Activated B cell treated with CpG ODN at 0.5 μM for 24 hours (primary cell): ENCODE measurements at places on chromosomes 3 and 15. TPM values are rescaled to one million over a fixed set of nuclear protein-coding genes. Genes with fewer than 3 reads are reported as not detected.
A peak's percentile ranks its signal among the peaks of the same experiment; 100 is the strongest.

DNA sequence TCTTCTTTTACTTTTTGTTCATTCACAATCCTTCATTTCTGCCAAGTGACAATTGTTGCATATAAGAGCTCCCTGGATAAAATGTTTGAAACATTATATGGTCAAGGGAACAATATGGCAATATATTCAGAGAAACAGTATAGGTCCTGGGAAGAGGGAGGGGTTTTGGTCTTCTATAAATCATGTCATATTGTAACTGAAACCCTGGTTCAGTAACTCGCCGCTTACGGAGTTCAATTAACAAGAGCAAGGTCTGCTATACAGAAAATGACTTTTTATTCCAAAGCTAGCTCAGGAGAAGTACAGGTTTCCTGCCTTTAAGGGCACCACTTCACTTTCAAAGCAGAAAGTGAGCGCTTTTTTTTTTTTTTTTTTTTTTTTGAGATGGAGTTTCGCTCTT lies 522.1 kb upstream of the TGFBR2 start:
- no peak for DNase-seq

PODXL2 gene
- total RNA-seq = 3.3 and 3.7 TPM in 2 replicates

- no peak for DNase-seq
Observed at GRCh38 chr3:186097317-186097662, 11.6 kb downstream of the ETV5 start.

DNA sequence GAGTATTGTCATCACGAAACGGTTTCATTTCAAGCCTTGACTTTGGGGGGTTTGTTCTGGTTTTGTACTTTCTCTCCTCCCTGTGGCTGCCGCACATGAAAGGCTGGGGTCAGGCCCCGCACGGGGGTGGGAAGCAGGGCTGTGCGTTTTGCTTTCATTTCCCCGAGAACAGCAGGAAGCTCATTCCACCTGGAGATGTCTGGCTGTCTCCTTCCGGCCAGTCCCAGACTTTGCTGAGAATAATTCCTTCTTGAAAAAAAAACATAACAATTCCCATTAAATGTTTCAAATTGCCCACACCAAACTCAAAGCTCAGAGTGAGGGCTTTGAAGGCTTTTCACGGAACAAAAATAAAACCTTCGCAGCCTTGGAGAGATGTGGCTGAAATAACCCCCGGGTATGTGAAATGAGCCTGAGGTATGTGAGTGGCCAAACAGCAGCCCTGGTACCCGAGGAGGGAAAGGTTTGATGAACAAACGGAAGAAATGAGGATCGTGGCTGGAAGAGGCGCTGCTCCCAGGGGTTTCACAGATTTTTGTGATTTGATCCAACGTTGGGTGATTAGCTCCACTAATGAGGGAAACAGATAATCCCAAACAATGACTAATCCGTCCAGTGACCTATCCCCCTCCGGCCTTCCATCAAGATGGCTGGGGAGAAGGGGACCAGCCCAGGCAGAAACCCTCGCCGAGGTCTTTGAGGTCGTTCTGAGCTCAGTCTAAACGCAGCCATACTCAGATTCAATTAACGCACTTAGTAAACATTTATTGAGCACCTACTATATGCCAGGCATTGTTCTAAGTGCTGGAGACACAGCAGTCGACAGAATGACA lies 126.9 kb upstream of the MEF2A start:
- DNase-seq = peak; percentile 10

DNA sequence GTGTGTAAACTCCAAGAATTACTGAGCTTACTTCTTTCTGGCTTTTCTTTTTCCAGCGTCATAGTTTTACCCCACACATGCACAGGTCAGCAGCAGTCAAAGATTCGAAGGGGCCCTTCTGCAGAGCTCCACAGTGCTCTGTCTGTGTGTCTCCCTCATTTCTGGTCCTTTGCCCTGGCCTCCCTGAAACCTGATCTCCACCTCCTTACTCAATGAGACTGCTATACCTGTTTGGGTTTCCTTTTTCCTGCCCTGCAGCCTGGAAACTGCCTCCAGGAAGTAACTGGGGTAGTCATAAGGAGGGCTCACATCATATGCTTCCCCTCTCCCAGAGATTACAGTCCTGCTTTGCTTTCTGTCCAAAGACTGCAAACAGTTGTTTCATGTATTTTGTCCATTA lies 82.8 kb upstream of the TNIK start:
- no peak for DNase-seq

DNA sequence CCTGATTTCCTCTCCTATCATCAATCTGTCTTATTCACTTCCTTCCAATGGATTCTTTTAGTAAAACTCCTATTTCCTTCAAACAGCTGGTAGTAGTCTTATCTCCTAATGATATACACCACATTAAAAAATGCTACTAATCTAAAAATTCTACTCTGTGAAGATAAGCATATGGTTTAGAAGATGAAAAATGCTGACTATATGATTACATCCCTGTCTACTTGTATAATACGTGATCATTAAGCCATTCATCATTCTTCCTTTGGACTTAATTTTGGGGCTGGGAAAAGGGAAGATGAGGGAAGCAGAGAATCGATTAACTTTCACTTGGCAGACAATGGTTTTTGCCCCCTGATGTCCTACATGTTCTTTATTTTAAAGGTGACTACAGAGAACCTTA lies 453.1 kb downstream of the NSUN3 start:
- DNase-seq = no peak
